ENCODE measurements at places on chromosomes 3 and 15. TPM values are rescaled to one million over a fixed set of nuclear protein-coding genes. Genes with fewer than 3 reads are reported as not detected.

The AMIGO3 gene
- 1.2 TPM for polyA plus RNA-seq

GRCh38 chr15:41836713-41837454, 1.8 kb upstream of the PLA2G4B start:
- H3K4me1 ChIP-seq: peaks cover 3% of the 10 kb centered on the region
- H3K36me3 ChIP-seq: no peaks in the 10 kb centered on the region
- DNase-seq: no peak
- no peaks in the 10 kb centered on the region for H3K27me3 ChIP-seq
- no peak overlapping the region for H3K4me3 ChIP-seq
- no peak overlapping the region for H3K27ac ChIP-seq

DNA sequence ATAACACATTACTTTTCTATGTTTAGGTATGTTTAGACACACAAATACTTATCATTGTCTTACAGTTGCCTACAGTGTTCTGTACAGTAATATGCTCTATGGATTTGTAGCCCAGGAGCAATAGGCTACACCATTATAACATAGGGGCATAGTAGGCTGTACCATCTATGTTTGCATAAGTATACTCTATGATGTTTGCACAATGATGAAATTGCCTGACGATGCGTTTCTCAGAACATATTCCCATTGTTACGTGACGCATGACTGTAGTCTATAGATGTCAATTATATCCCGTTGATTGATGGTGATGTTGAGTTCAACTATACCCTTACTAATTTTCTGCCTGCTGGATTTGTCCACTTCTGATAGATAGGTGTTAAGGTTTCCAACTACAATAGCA, 139.4 kb upstream of the PFN2 start:
- no peaks in the 10 kb centered on the region for H3K36me3 ChIP-seq
- no peak overlapping the region for H3K4me3 ChIP-seq
- no peak for DNase-seq
- H3K27ac ChIP-seq: no peak overlapping the region

GRCh38 chr3:103085465-103085864, 650.6 kb downstream of the ZPLD1 start:
- no peaks in the 10 kb centered on the region for H3K4me1 ChIP-seq
- no peak for DNase-seq
- no peaks in the 10 kb centered on the region for H3K36me3 ChIP-seq

GRCh38 chr15:70196372-70197316, 98.9 kb upstream of the TLE3 start:
- H3K27ac ChIP-seq: peak overlapping the region; percentile 81
- H3K36me3 ChIP-seq: no peaks in the 10 kb centered on the region

DNA sequence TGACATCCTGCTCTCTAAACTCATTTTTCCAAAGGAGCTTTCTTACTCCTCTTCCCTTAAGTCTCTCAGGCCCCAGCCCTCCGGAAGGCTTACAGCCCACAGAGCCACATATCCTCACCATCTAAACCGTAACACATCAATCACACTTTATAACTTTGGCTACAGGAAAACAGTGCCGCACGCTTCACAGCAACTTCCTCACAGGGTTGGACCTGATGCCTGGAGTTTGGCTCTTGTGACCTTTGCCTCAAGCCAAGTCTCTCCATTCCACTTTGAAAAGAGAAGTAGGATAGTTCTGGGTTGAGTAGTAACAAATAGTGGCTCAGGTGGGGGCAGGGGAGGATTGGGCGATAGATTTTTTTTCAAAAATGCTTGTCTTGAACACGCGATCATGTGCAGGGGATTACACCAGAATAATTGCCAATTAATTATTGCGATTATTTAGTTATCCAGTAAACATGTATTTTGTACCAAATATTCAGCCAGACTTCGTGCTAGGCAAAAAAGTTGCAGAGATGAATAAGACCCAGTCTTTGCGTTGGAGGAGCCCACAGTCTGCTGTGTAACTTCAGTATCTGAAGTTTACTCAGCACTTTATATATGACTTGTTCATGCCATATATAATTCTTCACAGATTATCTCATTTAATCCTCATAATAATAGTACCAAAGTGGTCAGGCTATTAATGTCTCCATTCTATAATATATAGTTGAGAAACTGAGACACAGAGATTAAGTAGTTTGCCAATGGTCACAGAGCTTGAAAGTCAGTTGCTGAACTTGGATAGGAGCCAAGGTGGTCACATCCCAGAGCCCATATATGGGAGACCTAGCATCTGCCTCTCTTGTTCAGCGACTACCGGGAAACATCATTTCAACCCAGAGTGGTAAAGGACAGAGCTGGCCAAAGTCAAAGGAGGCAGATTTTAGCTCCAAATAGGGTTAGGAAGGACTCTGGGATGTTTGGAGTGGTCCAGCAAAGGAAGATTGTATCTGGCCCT, 2.4 kb upstream of the ETV5 start:
- H3K4me1 ChIP-seq: peaks cover 12% of the 10 kb centered on the region
- H3K36me3 ChIP-seq: no peaks in the 10 kb centered on the region
- H3K27ac ChIP-seq: no peak overlapping the region
- H3K4me3 ChIP-seq: no peak overlapping the region
- H3K27me3 ChIP-seq: no peaks in the 10 kb centered on the region
- no peak for DNase-seq

DNA sequence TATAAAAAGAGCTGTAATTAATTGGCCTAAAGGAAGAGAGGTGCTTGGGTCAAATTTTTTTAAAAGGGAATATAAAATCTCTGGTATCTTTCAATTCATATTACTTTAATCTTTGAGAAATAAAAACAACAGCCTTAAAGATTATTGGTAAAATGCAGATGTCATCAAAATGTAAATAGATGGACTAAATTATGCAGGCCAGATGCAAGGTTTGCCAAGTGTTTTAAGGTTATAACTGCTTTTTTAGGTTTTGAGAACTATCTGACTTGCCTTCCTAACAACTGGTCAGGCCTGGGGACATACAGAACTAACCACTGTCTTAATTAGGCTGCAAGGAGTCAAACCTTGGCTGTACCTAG, 20.0 kb upstream of the OR5H1 start:
- H3K36me3 ChIP-seq: no peaks in the 10 kb centered on the region
- no peaks in the 10 kb centered on the region for H3K27me3 ChIP-seq
- H3K4me1 ChIP-seq: no peaks in the 10 kb centered on the region

GRCh38 chr3:64815195-64815631, 127.4 kb upstream of the ADAMTS9 start:
- H3K4me3 ChIP-seq: no peak overlapping the region
- no peaks in the 10 kb centered on the region for H3K27me3 ChIP-seq
- H3K36me3 ChIP-seq: no peaks in the 10 kb centered on the region
- 0 out of 2 replicates have a peak, but pooled peaks cover 10% of the 10 kb centered on the region for H3K4me1 ChIP-seq

- no peak overlapping the region for H3K4me3 ChIP-seq
- no peak overlapping the region for H3K27ac ChIP-seq
- no peak for DNase-seq
- no peaks in the 10 kb centered on the region for H3K27me3 ChIP-seq
These were observed 22.8 kb downstream of the SLC12A6 start for GRCh38 chr15:34314491-34315490.

GRCh38 chr15:82159922-82160321, 102.6 kb downstream of the EFL1 start:
- peak overlapping the region; percentile 25 for H3K27ac ChIP-seq
- no peak for DNase-seq
- peaks cover 8% of the 10 kb centered on the region for H3K4me1 ChIP-seq

The NPAP1 gene
- not detected for polyA plus RNA-seq

All from SK-N-SH (cell line).